ENCODE measurements at places on chromosomes 11 and 22.

DNA sequence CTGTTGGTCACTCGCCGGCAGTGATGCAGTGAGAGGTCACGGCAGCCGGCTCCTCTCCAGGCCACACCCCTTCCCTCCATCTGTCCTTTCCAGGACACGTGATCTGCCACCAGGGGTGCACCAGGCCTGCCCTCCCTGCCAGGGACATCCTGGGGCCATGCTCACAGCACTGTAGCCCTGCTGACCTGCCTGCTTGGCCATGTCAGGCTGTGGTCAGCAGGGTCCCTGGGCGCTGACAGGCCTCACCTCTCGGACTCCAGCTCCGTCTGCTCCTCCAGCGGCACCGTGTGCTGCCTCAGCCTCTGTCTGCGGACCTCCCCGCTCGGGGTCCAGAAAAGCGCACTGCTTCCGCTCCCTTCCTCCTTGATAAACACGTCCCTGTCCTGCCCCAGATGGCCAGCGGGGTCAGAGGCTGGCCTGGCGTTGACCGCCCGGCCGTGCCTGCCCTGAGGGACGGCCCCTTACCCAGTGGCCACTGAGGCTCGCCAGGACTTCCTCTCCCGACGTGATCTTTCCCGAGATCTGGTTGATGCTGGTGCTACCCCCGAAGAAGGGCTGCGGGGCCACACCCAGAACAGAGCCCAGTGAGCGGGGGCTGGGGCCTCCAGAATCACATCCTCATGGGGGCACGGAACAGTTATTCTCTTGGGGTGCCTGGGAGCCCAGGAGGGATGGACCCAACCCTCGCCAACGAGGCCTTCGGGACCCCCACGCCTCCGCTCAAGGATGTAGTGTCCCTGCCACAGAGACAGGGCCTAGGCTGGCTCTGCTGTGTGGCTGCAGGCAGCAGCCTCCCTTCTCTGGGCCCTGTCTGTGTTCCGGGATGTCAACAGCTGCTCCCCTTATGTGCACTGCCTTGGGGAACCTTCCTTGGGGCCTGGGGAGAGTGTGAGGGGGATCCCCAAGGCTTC lies 36.3 kb upstream of the CARS1 start:
- no peak overlapping the region for H3K27ac ChIP-seq
- H3K4me3 ChIP-seq, result no peak overlapping the region
- H3K27me3 ChIP-seq, result no peaks in the 10 kb centered on the region
- H3K36me3 ChIP-seq, result no peaks in the 10 kb centered on the region

DNA sequence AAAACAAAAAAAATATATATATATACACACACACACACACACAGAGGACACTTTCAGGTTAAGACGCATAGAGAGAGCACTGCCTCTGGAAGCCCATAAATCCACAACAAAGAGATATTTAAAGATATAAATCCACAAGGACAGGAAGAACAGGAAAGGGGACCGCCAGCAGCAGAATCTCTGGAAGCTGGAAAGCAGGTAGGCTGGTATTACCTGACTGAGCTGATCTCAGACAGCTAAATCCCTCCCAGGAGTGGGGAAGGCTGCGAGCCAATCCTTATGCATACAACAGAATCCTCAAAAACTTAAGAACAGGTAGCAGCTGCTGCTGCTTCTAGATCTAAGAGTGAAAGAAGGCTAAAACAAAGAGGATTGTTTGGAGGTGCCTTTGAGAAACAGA lies 1.8 kb upstream of the MCAT start:
- no peak overlapping the region for H3K27ac ChIP-seq
- no peaks in the 10 kb centered on the region for H3K36me3 ChIP-seq
- no peaks in the 10 kb centered on the region for H3K27me3 ChIP-seq
- peaks cover 5% of the 10 kb centered on the region for H3K4me1 ChIP-seq
- DNase-seq, result no peak

GRCh38 chr11:64888729-64889511 lies 10.5 kb upstream of the EHD1 start:
- no peak overlapping the region for H3K27ac ChIP-seq
- no peaks in the 10 kb centered on the region for H3K36me3 ChIP-seq
- H3K27me3 ChIP-seq, result no peaks in the 10 kb centered on the region

DNA sequence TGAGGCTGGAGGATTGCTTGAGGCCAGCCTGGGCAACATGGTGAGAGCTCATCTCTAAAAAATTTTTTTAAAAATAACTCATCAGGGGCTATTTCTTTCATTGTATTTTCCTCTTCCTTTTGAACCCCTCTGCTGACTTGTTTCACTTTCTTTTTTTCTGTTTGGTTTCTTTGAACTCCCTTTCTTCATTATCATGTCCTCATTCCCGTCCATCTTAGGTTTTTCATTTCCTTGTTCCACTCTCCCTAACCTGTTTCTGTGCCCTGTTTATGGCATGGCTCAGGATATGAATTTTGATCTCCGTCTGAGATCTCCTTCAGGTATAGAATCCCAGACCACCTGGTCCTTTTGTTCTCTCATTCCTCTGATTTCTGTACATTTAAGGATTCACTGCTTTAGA lies 12.5 kb downstream of the MARK2 start:
- H3K27me3 ChIP-seq, result no peaks in the 10 kb centered on the region
- H3K27ac ChIP-seq, result peak overlapping the region; percentile 42
- no peaks in the 10 kb centered on the region for H3K36me3 ChIP-seq
- H3K4me1 ChIP-seq, result no peaks in the 10 kb centered on the region

- H3K27ac ChIP-seq, result no peak overlapping the region
- no peaks in the 10 kb centered on the region for H3K27me3 ChIP-seq
- H3K36me3 ChIP-seq, result no peaks in the 10 kb centered on the region
- peaks cover 7% of the 10 kb centered on the region for H3K4me1 ChIP-seq
- no peak overlapping the region for H3K4me3 ChIP-seq
Measured at GRCh38 chr22:19937616-19938473, 3.7 kb upstream of the COMT start.

DNA sequence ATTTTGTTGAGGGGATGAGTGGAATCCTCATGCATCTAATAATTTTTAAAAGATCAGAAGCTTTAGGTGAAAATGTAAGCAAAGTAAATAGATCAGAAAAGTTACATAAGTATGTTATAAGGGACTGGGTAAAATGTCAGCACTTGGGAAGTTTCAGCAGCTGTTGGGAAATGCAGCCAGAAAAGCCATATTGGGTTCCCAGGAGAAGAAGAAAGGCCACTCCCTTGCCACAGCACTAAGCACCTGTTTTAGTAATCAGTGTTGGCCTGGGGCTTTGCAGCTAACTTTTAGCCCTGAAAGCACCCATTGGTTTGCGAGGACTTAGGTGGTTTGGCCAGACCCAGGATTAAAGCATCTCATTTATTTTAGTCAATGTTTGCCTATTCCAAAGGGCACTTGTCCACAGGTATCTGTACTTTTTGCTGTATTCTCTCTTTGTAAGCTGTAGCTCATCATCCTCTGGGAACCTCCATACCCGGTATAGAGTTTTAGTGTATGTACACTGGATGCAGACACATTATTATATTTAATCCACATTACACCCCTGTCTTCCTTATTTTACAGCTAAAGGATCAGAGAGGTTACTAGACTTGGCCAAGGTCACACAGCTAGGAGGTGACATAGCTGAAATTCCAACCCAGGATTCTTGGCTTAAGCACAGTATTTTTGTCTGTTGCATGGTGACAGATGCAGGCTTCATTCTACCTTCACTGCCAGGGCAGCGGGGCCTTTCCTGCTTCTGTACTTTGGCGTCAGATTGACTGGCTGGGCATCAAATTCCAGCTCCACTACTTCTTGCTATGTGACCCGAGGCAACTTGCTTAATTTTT lies 127.7 kb upstream of the SESN3 start:
- no peak overlapping the region for H3K4me3 ChIP-seq
- no peak overlapping the region for H3K27ac ChIP-seq

GRCh38 chr11:113977071-113977490 lies 2.2 kb downstream of the HTR3A start:
- no peak for DNase-seq
- H3K4me1 ChIP-seq, result peaks cover 2% of the 10 kb centered on the region
- no peak overlapping the region for H3K4me3 ChIP-seq

- H3K4me3 ChIP-seq, result no peak overlapping the region
- H3K36me3 ChIP-seq, result no peaks in the 10 kb centered on the region
- no peak overlapping the region for H3K27ac ChIP-seq
- no peaks in the 10 kb centered on the region for H3K4me1 ChIP-seq
- H3K27me3 ChIP-seq, result no peaks in the 10 kb centered on the region
Measured at GRCh38 chr11:83464160-83464944, 178.2 kb upstream of the CCDC90B start.

DNA sequence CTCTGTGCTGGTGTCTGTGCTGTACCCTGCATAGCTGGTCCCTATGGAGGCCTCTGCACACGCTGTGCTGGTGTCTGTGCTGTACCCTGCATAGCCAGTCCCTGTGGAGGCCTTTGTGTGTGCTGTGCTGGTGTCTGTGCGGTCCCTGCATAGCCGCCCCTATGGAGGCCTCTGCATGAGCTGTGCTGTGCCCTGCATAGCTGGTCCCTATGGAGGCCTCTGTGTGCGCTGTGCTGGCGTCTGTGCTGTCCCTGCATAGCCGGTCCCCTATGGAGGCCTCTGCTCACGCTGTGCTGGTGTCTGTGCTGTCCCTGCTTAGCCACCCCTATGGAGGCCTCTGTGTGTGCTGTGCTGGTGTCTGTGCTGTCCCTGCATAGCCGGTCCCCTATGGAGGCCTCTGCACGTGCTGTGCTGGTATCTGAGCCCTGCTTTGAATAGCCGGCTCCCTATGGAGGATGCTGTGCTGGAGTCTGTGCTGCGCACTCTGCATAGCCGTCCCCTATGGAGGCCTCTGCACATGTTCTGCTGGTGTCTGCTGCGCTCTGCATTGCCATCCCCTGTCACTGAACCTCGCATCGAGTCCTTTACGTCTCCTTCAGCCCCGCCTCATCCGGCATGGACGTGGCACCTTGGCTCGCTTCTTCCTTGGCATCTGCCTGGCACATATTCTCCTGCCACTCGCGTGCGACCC lies 6.2 kb downstream of the NADSYN1 start:
- no peaks in the 10 kb centered on the region for H3K4me1 ChIP-seq
- no peak overlapping the region for H3K4me3 ChIP-seq
- no peak for DNase-seq
- no peaks in the 10 kb centered on the region for H3K27me3 ChIP-seq
- H3K36me3 ChIP-seq, result no peaks in the 10 kb centered on the region
- no peak overlapping the region for H3K27ac ChIP-seq

DNA sequence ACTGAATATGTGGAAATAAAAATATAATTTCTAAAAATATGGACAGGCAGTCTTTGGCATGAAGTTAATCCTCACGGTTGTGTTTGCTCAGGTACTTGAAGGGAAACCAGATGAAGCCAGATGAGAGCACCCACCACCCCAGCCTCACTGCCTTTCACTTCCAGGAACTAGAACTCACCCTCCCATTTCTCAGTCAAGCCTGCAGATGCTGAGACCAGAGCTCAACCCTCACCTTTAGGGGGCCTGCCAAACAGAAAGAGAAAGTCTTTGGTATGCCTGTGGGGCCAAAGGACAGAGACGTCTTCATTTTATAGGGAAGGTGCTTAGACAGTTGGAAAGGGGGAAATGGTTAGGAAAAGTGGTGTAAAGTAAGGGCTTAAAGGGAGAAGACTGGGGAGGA lies 252.8 kb upstream of the PLET1 start:
- no peaks in the 10 kb centered on the region for H3K4me1 ChIP-seq
- H3K36me3 ChIP-seq, result no peaks in the 10 kb centered on the region
- no peaks in the 10 kb centered on the region for H3K27me3 ChIP-seq
- DNase-seq, result no peak

GRCh38 chr11:76159983-76160661 lies 46.2 kb downstream of the WNT11 start:
- H3K4me1 ChIP-seq, result peaks cover 3% of the 10 kb centered on the region
- no peak for DNase-seq
- no peaks in the 10 kb centered on the region for H3K27me3 ChIP-seq
- H3K36me3 ChIP-seq, result no peaks in the 10 kb centered on the region
- no peak overlapping the region for H3K4me3 ChIP-seq

DNA sequence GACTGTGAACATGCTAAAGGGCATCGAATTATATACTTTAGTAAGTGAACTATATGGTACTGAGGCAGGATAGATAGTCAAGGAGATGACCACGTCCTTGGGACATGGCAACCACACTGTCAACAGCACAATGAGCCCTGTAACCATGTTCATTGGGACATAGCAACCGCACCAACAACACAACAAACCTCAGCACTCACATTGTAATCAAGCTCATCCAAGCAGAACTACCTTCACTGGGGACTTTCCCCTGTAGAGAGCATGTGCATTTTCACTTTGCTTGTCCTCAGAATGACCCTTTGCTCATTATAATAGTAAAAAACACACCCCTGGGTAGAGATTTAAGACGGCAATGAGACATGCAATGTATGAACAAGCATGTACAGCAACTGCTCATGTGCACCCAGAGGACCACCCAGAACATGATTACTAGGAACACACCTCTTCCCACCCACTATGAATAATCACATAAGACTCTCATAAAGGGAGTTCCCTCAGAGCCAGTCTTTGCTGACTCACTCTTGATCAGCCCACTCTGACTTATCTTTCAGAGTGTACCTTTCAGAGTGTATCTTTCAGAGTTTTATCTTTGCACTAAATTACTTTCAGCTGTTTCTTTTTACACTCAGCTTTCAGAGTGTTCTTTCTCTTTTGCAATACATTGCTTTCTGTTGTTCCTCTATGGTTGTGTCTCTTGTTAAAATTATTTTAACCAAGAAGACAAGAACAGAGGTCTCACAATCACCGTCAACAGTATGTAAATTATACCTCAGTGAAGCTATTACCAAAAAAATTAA lies 4.1 kb upstream of the PLAAT2 start:
- H3K4me3 ChIP-seq, result no peak overlapping the region
- no peak for DNase-seq
- H3K27ac ChIP-seq, result no peak overlapping the region
- H3K4me1 ChIP-seq, result peaks cover 6% of the 10 kb centered on the region
- H3K36me3 ChIP-seq, result no peaks in the 10 kb centered on the region
- no peaks in the 10 kb centered on the region for H3K27me3 ChIP-seq

GRCh38 chr11:12440565-12440964 lies 63.2 kb downstream of the PARVA start:
- no peak overlapping the region for H3K27ac ChIP-seq
- DNase-seq, result no peak
- no peaks in the 10 kb centered on the region for H3K4me1 ChIP-seq
- H3K4me3 ChIP-seq, result no peak overlapping the region

GRCh38 chr11:1161410-1162137 lies 3.8 kb downstream of the MUC5AC start:
- DNase-seq, result peak; percentile 7
- H3K27me3 ChIP-seq, result no peaks in the 10 kb centered on the region
- H3K4me1 ChIP-seq, result no peaks in the 10 kb centered on the region
- H3K4me3 ChIP-seq, result no peak overlapping the region
- no peak overlapping the region for H3K27ac ChIP-seq

Data from ovary (tissue), 10 donors.